ENCODE measurements at places on chromosomes 13 and 19. TPM values are rescaled to one million over a fixed set of nuclear protein-coding genes. Genes with fewer than 3 reads are reported as not detected.

GRCh38 chr19:35885225-35885738 lies 15.1 kb downstream of the NFKBID start:
- H3K4me3 ChIP-seq = no peak overlapping the region
- H3K36me3 ChIP-seq = no peaks in the 10 kb centered on the region
- DNase-seq = no peak
- no peaks in the 10 kb centered on the region for H3K4me1 ChIP-seq
- H3K27ac ChIP-seq = no peak overlapping the region

DNA sequence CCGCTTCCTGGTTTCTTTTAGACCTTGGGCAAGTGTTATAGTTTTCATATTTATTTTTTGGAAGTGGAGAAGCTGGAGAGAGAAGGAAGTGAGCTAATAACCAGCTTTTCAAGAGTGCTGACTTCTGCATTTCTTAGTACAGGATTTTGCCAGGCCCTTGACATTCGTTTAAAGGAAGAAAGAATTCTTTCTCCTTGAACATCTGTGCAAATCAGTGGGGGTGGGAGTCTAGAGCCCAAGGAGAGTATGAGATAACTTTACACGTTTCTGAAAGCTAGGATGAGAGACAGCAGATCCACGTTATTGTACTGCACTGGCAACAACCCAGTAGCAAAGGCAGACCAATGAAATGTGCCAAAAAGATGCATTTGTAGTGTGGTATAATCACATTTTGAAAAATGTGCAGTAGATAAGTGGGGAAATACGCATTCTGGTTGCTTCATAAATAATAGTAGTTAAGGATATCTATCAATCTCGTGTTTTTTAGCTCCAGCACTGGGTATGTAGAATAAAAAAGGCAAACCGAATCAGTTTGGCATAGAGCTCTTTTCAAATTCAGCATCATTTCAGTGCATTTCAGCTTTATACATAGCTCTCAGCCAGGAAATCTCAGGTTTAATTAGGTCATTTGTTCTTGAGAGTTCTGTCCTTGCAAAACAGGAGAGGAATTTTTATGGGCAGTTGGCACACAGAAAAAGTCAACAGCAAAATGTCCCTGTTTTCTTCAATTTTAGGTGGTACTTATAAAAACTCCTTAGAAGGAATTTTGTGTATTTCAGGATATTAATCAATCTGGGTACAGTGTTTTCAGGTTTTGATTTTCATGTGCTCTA lies 4.3 kb downstream of the RNF113B start:
- peaks cover 42% of the 10 kb centered on the region for H3K4me1 ChIP-seq
- DNase-seq = no peak
- H3K27me3 ChIP-seq = no peaks in the 10 kb centered on the region

ICAM4 gene
- 2.8 TPM for total RNA-seq

CATSPERD gene
- 0.08 TPM for total RNA-seq

ZNF730 gene
- total RNA-seq = 0.08 TPM

NFIX gene
- total RNA-seq = 144 TPM
